ENCODE measurements at places on chromosomes 7 and 10.

GRCh38 chr7:39394105-39394680, 172.0 kb upstream of the YAE1 start:
- no peak for DNase-seq

DNA sequence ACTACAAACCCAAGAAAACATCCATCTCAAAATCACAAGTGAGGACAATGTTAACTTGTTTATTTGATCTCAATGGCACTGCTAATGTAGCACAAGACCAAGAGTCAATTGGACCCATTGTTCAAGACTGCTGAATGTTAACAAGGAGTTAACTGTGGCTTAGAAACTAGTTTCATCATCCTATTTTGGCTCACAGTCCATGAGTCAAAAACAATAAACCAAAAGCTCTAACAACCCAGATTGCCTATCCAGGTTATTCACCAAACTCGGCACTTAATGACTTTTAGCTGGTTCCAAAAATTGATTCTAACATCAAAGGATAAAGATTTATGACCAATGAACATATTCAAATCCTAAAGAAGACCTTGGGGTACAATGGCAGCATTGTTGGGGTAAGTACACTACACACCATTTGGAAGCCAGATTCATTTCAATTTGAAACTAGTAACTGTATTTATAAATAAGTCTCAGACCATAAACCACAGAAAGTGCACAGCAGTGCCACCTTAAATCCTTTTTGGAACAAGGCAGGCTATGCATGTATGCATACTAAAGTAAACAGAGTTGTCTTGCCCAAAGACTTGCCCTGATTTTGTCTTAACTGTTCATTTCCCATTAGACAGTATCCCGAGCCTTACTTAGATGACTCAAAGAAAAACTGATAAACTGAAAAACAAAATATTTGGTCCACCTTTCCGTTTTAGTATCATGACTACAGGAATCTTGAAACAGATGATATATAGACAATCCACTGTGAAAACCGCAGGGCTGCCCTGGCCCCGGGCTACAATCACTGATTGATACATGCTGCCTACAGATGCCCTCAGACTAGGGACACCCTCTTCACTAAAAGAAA, 84.5 kb downstream of the SRPK2 start:
- DNase-seq, result no peak

DNA sequence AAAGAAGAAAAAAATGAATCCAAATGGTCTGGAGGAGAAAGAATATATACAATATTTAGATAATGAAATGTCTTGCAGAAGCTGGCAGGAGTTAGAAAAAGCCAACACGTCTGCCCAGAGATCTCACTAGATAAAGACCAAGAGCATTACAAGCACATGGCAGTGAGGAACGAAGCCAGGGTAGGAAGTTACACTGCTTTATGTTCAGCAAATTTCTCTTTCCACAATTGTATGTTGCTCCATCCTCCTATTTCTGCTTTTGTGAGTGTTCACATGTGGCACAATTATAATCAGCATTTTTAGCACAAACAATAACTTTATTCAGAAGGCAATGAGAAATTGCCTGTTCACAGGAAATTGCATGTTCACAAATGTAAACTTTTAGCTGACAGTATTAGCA, 53.7 kb downstream of the LRRC17 start:
- no peak for DNase-seq

DNA sequence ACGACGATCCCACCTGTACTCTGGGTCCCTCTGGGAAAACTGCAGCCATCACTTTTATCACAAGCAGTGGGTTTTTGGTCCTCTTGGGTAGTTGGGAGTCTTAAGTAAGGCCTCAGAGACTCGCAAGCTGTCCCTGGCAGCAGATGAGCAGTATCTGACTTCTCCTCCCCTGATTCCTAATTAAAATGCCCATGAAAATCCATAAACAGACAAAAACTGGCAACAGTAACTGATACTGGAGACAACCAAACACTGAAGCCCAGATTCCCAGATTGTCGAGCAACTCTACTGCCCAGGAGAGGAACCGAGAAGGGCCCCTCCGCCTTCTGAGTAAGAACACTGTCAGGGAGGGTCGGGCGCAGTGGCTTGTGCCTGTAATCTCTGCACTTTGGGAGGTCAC, 333.8 kb downstream of the CALN1 start:
- no peak for DNase-seq

- DNase-seq, result no peak
Measured at GRCh38 chr7:77458786-77459185, 42.6 kb upstream of the GSAP start.

DNA sequence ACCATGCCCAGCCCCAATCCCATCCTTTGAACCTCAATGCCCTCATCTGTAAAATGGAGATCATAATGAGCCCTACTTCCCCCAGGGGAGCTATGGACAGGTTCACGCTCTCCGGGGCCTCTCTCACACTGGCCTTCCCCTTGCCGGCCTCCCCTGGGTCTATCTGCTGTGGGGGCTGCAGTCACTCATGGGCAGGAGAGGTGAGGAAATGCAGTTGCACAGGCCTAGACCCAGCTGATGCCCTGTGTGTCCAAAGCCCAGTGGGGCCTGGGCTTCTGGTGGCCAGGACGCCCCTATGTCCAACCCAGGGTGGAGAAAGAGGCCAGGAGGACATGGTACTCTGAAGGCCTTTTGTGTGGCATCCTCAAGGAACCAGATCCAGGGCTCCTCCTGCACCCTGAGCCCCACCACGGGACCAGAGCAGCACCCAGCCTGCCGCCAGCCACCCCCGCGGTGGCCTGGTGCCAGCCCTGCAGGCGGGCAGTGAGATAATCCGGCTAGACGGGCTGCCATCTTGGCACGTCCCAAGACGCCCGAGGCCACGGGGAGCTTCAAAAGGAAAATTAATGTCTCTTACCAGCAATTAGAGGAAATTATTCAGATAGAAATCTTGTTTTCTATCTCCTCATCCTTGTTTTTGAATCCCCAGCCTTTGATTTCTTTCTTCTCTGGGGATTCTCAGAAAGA, 39.0 kb downstream of the MYL10 start:
- DNase-seq, result no peak

GRCh38 chr10:71687077-71687476, 32.5 kb downstream of the C10orf105 start:
- DNase-seq, result no peak

DNA sequence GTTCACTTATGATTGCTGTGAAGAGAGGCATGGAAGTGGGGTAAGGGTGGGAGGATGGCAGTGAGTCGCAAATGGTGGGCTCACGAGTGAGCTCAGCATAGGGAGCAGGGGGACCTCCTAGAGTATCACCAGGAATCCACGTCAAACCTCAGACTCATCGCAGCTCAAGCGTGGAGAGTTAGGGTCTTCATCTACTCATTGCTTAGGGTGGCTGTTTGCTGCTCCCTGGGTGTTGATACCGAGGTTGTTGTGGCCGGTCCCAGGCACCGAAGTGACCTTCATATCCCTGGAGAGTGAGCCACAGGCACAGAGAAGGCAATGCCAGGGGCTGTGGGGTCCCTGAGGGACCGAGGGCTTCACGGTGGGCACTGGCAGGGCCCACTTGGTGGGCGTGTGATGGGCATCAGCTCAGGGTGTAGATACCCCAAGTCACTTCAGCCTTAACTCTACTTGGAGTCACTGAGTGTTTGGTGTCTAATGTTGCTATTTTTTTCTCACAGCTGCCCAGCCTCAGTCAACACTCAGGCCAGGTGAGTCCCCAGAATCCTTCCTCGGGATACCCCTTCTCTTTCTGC, 16.8 kb downstream of the DMBT1 start:
- no peak for DNase-seq

GRCh38 chr10:88791924-88792323, 10.6 kb upstream of the LIPM start:
- no peak for DNase-seq

GRCh38 chr10:30048768-30049517, 10.4 kb downstream of the JCAD start:
- no peak for DNase-seq

DNA sequence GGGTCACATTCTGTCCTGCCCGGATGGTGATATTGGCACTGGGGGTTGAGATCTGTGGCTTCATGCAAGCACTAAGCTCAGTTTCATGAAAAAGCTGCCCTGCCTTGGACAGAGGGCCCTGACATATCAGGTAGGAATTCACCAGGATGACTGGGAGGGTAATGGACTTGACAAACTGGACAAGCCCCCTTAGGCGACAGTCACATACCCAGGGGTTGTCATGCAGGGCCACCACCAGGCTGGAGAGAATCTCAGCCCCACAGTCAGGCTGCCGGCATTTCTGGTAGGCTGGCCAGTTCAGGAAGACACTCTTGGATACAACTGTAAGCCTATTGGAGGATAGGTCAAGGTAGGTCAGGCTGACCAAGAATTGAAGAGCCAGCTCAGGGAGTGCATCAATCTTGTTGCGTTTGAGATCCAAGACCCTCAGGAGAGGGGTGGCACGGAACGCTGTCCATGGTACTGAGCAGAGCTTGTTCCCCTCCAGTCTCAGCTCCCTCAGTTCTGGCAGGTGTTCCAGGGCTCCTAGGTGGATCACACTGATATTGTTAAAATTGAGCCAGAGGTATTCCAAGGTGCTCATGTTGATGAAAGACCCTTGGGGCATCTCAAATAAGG, 824 bp downstream of the LRIT2 start:
- no peak for DNase-seq

DNA sequence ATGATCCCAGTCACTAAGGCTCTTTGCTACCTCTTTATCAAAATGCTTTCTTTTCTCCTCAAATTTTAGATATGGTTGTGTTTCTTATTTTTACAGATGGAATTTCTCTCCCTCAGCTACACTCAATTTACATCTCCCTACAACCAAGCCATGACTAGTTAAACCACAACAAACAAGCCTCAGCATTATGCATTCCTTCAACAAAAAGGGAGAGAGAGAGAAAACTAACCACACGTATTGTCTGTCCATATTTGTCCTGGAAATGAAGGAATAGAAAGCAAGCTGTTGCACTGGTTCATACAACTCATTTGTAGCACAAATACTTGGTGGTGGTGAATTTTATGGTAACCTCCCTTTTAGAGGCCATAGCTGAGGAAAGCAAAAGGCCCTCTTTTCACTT, 286.4 kb downstream of the AHR start:
- DNase-seq, result no peak

- DNase-seq, result no peak
Measured at GRCh38 chr7:157462419-157462771, 125.6 kb downstream of the DNAJB6 start.

DNA sequence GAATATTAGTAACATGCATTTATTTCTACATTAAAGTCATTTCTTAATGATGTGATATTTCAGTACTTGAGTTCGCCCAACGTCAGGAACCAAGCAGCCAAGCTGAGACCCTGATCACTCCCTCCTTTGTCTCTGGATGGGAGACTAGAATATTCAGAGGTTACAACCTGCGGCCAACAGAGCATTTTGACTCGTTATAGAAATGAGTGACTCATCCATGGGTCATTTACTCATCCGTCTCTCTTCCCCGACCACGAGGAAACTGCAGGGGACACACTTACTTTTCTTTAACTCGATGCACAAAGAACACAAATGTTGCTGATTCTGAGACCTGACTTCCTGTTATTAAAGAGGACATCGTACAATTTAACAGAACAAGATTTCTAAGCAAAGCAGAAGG, 343.3 kb downstream of the FRMD4A start:
- DNase-seq, result no peak

GRCh38 chr10:132869621-132870020, 72.7 kb downstream of the CFAP46 start:
- DNase-seq, result no peak

GRCh38 chr7:42774436-42774835, 137.4 kb downstream of the C7orf25 start:
- no peak for DNase-seq

GRCh38 chr7:88789480-88790064, 6.0 kb downstream of the TEX47 start:
- DNase-seq, result no peak

- no peak for DNase-seq
Measured at GRCh38 chr7:1653500-1653899, 16.6 kb upstream of the ELFN1 start.

GRCh38 chr10:73136627-73137026, 26.4 kb downstream of the NUDT13 start:
- DNase-seq, result no peak

DNA sequence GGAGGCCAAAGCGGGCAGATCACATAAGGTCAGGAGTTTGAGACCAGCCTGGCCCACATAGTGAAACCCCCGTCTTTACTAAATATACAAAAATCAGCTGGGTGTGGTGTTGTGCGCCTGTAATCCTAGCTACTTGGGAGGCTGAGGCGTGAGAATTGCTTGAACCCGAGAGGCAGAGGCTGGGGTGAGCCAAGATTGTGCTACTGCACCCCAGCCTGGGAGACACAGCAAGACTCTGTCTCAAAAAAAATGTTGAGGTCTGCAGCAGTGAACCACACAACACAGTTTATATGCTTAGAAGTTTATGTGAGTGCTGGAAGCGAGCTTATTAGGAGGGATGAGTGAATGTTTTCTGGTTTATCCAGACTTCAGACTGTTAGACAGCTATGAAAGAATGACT, 10.4 kb downstream of the LHPP start:
- DNase-seq, result no peak

DNA sequence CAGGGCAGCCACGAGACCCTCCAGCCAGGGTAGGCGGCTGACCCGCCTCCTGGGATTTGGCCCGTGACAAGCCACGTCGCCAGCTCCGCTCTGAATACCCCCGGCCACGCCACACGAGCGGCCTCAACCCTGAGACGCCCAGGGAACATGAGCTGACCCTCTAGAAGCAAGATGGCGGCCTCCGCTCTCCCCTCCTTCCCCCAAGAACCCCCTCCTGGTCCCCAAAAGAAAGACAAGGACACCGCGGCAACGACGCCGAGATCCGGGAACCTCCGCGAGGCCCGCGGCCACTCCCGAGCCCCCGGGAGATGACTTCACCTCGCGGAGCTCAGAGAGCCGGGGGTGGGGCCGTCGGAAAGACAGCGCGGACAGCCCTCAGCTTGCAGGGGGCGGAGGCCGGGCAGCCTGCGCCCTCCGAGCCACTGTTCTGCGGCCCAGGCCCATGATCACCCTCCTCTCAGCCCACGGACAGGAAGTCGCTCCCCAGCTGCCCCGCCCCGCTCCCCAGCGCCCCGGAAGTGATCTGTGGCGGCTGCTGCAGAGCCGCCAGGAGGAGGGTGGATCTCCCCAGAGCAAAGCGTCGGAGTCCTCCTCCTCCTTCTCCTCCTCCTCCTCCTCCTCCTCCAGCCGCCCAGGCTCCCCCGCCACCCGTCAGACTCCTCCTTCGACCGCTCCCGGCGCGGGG, at the start of gene RALA:
TSS of gene RALA (plus strand) at position 526 of the 685 bp plus-strand sequence. CDS start 63,096 bp downstream, outside the sequence.
- peak; percentile 84 for DNase-seq

DNA sequence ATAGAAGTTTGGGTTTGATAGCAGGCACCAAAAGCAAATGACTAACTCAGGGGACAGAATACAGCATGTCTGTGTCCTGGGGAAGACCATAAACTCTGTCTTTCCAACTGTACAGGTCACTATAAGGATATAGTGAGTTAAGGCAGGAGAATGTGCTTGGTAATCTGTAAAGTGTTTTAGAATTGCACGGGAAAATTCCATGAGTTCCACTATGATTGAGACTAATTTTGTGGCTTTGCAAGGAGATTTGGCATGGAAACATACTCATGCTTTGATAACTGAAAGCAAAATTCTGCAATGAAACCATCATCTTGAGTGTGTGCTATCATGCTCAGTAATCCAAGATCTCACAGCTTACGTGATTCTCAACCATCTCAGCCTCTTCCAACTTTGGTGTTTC, 152.6 kb downstream of the PKD1L1 start:
- DNase-seq, result no peak

- DNase-seq, result no peak
Measured at GRCh38 chr7:80136261-80137055, 1.8 kb downstream of the GNAI1 start.

Data from activated gamma-delta T cell treated with anti-CD3 and anti-CD28 coated beads, Interleukin-2, amount 50 U/mL, for 16 hours (primary cell).